ENCODE measurements at places on chromosomes 16 and 17.

GRCh38 chr17:78231991-78232858 lies 794 bp downstream of the TMEM235 start:
- peak overlapping the region; percentile 20 for H3K4me3 ChIP-seq
- H3K27ac ChIP-seq = no peak overlapping the region
- no peaks in the 10 kb centered on the region for H3K36me3 ChIP-seq
- DNase-seq = no peak

DNA sequence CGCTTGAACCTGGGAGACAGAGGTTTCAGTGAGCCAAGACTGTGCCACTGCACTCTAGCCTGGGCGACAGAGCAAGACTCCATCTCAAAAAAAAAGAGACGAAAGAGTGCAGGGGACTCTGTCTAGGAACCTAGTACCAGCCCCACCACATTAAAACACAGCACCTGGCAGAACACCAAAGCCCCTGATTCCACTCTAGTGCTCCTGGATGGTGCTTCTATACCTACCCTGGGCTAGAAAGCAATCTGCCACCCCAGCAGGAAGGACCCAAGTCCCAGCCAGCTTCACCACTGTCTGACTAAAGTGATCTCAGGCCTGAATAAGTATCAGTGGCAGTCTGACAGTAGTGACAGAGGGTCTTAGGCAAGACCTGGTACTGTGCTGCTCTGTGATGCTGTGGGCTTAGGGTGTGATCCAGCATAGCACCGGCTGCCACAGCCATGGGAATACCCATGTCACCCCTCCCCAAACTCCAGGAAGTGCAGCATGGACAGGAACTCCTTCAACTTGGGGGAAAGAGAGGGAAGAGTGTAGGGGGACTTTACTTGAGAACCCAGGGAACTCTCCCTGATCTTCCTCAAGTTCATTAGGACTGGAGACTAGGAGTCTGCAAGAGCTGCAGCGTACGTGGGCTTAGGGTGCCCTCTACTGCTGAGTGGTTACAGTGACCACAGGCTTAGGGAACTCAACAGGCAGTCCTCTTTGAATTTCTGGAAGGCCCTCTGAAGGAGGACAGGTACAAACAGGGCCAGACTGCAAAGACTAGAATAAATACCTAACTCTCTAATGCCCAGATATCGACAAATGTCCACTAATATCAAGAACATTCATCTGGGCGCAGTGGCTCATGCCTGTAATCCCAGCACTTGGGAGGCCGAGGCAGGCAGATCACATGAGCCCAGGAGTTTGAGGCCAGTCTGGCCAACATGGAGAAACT lies 30.0 kb upstream of the RNF43 start:
- no peaks in the 10 kb centered on the region for H3K27me3 ChIP-seq
- H3K4me1 ChIP-seq = no peaks in the 10 kb centered on the region
- no peak overlapping the region for H3K27ac ChIP-seq
- no peaks in the 10 kb centered on the region for H3K36me3 ChIP-seq
- peak; percentile 69 for DNase-seq
- no peak overlapping the region for H3K4me3 ChIP-seq

DNA sequence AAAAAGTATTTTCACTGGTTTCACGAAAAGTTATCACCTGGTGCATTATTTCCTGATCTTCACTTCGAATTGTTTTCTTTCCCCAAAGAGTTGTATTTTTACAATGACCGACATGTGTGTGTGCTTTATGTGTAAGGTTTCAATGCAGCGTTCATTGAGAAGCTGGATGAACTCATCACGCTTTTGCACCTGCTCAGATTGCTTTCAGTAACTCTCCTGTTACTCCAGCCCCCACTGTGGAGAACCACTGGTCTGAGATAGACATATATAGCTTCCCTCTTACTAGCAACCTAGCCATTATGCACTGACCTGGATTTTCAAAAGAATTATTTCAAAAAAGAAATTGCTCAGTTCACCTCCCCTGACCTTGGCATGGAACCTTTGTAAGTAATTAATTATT lies 178.3 kb upstream of the CHMP6 start:
- H3K27ac ChIP-seq = no peak overlapping the region
- no peaks in the 10 kb centered on the region for H3K27me3 ChIP-seq
- no peaks in the 10 kb centered on the region for H3K4me1 ChIP-seq
- H3K36me3 ChIP-seq = no peaks in the 10 kb centered on the region

- no peaks in the 10 kb centered on the region for H3K36me3 ChIP-seq
- no peak overlapping the region for H3K27ac ChIP-seq
- no peak for DNase-seq
- no peaks in the 10 kb centered on the region for H3K27me3 ChIP-seq
- H3K4me1 ChIP-seq = peaks cover 9% of the 10 kb centered on the region
Observed at GRCh38 chr17:76793775-76794174, 55.9 kb downstream of the MFSD11 start.

DNA sequence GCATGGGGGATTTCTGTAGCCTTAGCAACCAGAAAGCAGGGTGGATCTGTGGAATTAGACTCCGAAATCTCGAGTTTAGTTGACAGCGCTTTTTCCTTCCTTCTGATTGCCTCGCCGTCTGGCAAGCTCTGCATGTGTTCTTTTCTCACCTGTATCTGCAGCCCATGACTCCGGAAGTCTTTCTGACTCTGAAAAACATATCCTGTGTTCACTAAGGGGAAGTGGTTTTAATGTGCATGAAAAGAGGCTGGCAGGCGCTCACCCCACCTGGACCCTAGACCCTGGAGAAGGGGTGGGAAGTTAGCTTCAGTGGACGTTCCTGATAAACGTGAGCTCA lies 158.5 kb downstream of the RPTOR start:
- no peaks in the 10 kb centered on the region for H3K36me3 ChIP-seq
- no peak for DNase-seq
- no peaks in the 10 kb centered on the region for H3K27me3 ChIP-seq
- H3K4me3 ChIP-seq = no peak overlapping the region

DNA sequence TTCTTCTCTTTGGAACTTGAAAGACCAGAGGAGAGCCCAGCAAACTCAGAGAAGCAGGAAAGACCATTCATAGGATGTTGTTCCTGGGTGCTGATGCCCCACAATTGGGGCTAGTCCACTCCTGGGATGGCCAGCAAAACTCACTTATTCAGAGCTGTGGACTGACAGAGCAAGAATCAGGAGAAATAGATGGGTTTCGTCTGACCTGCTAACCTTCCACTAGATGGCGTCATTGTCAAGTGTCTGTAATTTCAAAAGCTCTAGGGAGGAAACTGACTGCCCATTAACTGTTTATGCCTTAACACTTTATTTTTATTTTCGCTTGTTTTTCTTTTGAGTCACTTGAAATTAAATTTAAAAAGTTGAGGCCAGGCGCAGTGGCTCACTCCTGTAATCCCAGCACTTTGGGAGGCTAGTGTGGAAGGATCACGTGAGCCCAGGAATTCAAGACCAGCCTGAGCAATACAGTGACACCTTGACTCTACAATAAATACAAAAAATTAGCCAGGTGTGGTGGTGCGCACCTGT lies 28.7 kb upstream of the MILR1 start:
- no peak overlapping the region for H3K4me3 ChIP-seq
- no peak for DNase-seq
- H3K27me3 ChIP-seq = no peaks in the 10 kb centered on the region
- no peaks in the 10 kb centered on the region for H3K36me3 ChIP-seq
- H3K4me1 ChIP-seq = no peaks in the 10 kb centered on the region

GRCh38 chr17:48263731-48264035 lies 156.1 kb downstream of the SNX11 start:
- H3K4me1 ChIP-seq = peaks cover 5% of the 10 kb centered on the region
- no peak overlapping the region for H3K27ac ChIP-seq
- no peak overlapping the region for H3K4me3 ChIP-seq
- DNase-seq = no peak
- H3K27me3 ChIP-seq = peaks cover 19% of the 10 kb centered on the region

GRCh38 chr16:83404261-83404660 lies 403.5 kb upstream of the HSBP1 start:
- no peaks in the 10 kb centered on the region for H3K36me3 ChIP-seq
- no peak overlapping the region for H3K27ac ChIP-seq
- H3K4me3 ChIP-seq = no peak overlapping the region
- no peaks in the 10 kb centered on the region for H3K27me3 ChIP-seq
- DNase-seq = no peak
- H3K4me1 ChIP-seq = no peaks in the 10 kb centered on the region

GRCh38 chr16:30893744-30894539 lies at the start of gene BCL7C:
Gene BCL7C (minus strand): TSS chr16:30894077. CDS start chr16:30893944, 133 bp downstream.
- H3K27me3 ChIP-seq = no peaks in the 10 kb centered on the region
- peak within 1 kb of the TSS; percentile 92 for H3K27ac ChIP-seq
- DNase-seq = peak; percentile 95
- peak within 1 kb of the TSS; percentile 79 for H3K4me3 ChIP-seq
- H3K4me1 ChIP-seq = peaks cover 48% of the 10 kb centered on the region
- peaks cover 23% of the 10 kb centered on the region for H3K36me3 ChIP-seq

GRCh38 chr17:30326809-30327208 lies 7.0 kb downstream of the TMIGD1 start:
- H3K27ac ChIP-seq = no peak overlapping the region
- H3K4me1 ChIP-seq = peaks cover 3% of the 10 kb centered on the region
- H3K36me3 ChIP-seq = no peaks in the 10 kb centered on the region
- H3K27me3 ChIP-seq = no peaks in the 10 kb centered on the region
- no peak overlapping the region for H3K4me3 ChIP-seq

GRCh38 chr17:49210158-49211029 lies at the start of the genes ABI3 and GNGT2:
Gene ABI3 (plus strand): TSS chr17:49210707. CDS start chr17:49210725, 18 bp downstream.
Gene GNGT2 (minus strand): TSS chr17:49210574. CDS start chr17:49207422, 3,152 bp downstream.
- DNase-seq = no peak
- peak within 1 kb of the TSS; percentile 15 for H3K27ac ChIP-seq
- H3K27me3 ChIP-seq = peaks cover 32% of the 10 kb centered on the region

- no peaks in the 10 kb centered on the region for H3K36me3 ChIP-seq
- H3K27me3 ChIP-seq = peaks cover 3% of the 10 kb centered on the region
- H3K4me3 ChIP-seq = no peak overlapping the region
- no peak for DNase-seq
Observed at GRCh38 chr17:16820161-16820877, 130.3 kb downstream of the CCDC144A start.

DNA sequence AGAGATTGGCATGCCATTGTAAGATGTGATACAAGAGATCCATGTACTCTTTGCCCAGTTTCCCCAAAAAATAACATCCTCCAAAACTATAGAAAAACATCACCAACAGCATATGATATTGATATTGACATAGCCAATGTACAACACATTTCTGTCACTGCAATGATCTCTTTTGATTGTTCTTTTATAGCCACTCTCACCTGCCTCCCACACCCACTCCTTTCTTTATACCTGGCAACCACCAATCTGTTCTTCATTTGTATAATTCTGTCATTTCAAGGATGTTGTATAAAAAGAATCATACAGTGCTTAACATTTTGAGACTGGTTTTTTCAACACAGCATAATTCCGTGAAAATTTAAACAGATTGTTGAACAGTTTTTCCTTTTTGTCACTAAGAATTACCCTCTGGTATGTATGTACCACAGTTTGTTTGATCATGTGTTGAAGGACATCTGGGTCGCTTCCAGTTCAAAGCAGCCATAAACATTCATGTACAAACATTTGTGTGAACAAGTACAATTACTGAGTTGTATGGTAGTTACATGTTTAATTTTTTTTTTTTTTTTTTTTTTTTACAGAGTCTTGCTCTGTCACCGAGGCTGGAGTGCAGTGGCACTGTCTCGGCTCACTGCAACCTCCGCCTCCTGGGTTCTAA lies 9.9 kb downstream of the KRTAP9-1 start:
- no peak overlapping the region for H3K4me3 ChIP-seq
- no peaks in the 10 kb centered on the region for H3K27me3 ChIP-seq
- no peak for DNase-seq
- no peaks in the 10 kb centered on the region for H3K36me3 ChIP-seq
- H3K4me1 ChIP-seq = no peaks in the 10 kb centered on the region

GRCh38 chr17:57739402-57740234 lies 5.5 kb downstream of the CCDC182 start:
- H3K27me3 ChIP-seq = peaks cover 20% of the 10 kb centered on the region
- no peak overlapping the region for H3K4me3 ChIP-seq
- H3K36me3 ChIP-seq = no peaks in the 10 kb centered on the region
- no peak overlapping the region for H3K27ac ChIP-seq

DNA sequence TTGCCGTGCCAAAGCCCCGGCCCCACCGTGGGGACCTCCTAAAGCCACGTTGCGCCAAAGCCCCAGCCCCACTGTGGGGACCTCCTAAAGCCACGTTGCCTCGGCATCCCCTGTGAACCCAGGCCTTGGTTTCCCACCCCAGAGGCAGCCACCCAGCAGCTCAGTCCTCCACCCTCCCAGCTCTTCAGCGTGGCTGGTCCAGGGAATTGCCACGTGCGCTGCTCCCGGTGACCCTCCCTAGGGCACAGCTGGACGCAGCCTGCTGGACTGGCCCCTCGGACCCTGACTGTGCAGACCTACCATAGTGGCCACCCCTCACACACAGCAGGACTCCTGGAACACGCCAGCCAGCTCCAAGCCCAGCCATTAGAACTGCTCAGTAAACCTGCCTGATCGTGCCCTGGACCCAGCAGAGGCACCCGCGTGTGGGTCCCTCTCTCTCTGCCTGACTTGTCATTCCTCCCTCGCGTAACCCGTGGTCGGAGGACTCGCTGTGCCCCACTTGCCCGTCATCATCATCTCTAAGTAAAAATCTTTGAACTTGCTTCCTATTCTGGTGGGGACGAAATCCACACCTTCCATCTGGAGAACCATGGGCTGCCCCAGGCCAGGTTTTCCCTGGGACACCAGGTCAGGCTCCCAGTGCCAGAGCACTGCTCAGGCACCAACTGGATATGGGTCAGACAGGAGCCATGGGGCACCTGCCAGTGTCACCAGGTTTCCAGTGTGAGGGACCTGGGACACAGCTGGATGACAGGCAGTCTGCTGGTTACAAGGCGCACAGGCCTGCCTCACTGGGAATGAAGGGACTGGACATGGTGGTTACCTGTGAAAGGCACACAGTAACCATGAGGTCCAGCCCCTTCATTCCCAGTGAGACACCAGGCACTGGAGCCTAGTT lies 5.6 kb downstream of the CIAO3 start:
- no peaks in the 10 kb centered on the region for H3K27me3 ChIP-seq
- DNase-seq = no peak
- H3K4me3 ChIP-seq = no peak overlapping the region

GRCh38 chr17:35087731-35088355 lies 24.3 kb upstream of the RFFL start:
- H3K27ac ChIP-seq = peak overlapping the region; percentile 89
- H3K36me3 ChIP-seq = no peaks in the 10 kb centered on the region
- peak overlapping the region; percentile 98 for H3K4me3 ChIP-seq
- no peaks in the 10 kb centered on the region for H3K27me3 ChIP-seq

- H3K4me3 ChIP-seq = no peak overlapping the region
- H3K27ac ChIP-seq = no peak overlapping the region
- H3K36me3 ChIP-seq = no peaks in the 10 kb centered on the region
Observed at GRCh38 chr17:28487881-28488532, 14.6 kb downstream of the SLC13A2 start.

DNA sequence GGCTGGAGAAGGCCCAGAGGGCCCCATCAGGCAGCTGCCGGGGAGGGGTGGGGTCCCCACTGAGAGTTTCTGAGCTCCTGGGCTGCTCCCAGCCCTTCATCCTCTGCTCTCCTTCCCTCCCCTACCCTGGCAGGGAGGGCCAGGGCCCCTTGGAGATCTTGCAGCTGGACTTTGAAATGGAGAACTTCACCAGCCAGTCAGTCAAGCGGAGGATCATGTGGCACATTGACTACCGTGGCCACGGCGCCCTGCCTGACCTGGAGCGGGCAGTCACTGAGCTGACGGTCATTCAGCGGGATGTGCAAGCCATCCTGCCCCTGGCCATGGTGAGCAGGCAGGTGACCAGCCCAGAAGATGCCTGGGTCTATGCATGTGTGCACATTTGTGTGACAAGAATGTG lies 49.5 kb downstream of the TMEM132E start:
- H3K27me3 ChIP-seq = peaks cover 88% of the 10 kb centered on the region
- DNase-seq = no peak
- no peak overlapping the region for H3K27ac ChIP-seq
- no peaks in the 10 kb centered on the region for H3K36me3 ChIP-seq
